NCI-H1105 (cell line): ENCODE measurements at places on chromosomes 5 and 9.

- DNase-seq, result no peak
Observed at GRCh38 chr5:176892663-176893062, 6.5 kb downstream of the HK3 start.

- no peak for DNase-seq
Observed at GRCh38 chr5:116411101-116411571, 163.5 kb downstream of the SEMA6A start.

- no peak for DNase-seq
Observed at GRCh38 chr9:68506551-68506950, 34.1 kb downstream of the TMEM252 start.

DNA sequence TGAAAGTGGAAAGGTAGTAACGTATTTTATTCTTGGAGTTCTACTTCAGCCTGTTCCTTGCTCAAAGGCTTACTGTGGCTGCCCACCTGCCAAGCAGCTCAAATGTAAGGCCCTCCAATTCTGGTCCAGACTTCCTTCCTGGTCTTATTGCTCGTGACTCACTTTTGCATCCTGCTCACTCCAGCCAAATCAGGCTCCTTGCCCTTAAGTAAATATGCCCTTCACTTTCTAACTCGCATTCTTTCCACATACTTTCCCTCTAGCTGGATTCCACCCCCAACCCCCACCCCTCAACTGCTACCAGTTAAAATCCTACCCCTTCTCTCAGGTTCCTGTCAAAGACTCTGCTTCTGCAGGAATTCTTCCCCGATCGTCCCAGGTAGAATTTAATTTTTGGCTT, 96.6 kb downstream of the GALNT10 start:
- DNase-seq, result no peak

GRCh38 chr9:79970146-79970425, 398.3 kb downstream of the TLE4 start:
- peak; percentile 16 for DNase-seq

DNA sequence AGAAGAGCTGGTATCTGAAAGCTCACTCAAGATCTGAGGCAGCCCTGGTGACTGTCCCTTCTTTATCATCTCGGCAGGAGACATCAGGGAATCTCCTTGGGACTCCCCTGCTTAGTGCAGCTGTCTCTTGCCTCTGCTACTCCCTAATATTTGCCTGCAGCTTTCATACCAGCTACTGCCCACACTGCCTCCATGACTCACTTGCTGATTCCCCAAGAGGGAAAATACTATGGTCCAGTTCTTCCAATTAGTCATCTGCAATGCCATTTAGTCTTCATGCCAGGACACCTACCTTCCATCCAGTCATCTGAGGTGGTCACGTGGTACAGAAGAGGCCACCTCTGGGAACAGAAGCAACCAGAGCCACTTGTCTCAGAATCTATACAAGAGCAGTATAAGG, 270.8 kb downstream of the NTRK2 start:
- no peak for DNase-seq

DNA sequence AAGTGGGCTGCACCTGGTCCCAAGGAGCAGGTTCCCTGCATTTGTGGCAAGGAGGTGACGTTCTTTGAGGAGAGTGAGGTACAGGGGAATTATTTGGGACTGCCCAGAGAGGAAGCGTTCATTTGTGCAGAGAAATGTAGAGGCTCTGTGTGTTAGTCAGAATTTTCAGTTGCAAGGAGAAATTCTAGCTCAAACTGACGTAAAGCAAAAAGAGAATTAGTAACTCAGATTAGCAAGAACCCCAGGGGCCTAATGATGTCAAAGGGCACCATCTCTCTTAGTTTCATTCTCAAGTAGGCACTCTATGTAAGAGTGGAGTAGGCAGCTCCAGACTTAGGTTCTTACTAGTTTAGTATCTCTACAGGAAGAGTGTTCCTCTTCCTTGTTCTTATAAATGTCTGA, 2.4 kb upstream of the TXN start:
- DNase-seq, result no peak

GRCh38 chr9:85702726-85703289, 38.9 kb downstream of the AGTPBP1 start:
- DNase-seq, result no peak

DNA sequence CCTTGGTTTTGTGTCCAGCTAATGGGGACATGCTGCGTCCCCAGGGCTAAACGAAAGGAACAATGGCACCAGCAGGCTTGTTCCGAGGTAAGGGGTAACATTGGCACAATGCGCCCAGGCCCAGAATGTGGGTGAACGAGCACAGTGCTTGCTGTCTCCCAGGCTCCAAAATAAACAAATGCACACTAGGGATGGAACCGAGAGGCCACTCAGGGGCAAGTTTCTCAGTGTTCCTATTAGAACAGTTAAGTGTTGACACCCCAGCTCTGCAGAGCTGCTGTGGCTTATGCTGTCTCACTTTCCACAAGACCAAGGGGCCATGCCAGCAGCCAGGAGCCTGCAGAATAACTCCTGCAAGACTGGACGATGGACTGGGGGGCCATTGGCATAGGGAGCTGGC, 492.4 kb downstream of the GADD45G start:
- no peak for DNase-seq

DNA sequence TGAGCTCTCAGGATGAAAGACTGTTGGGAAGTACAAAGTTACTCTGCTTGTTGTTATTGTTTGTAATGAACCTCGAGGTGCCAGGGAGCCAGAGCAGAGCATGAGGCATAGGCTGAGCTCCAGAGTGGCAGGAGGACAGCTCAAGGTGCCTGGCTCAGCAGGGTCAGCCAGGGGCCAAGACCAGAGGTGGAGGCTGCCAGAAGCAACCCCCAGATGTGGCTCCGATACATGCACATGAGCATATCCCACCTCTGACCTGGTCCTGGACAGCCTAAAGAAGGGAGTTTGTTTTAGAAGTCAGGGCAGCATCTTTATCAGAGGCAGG, 105.6 kb downstream of the PSD2 start:
- DNase-seq, result no peak

GRCh38 chr5:141692919-141693725, 11.1 kb upstream of the ARAP3 start:
- no peak for DNase-seq

GRCh38 chr5:64632251-64632650, 58.1 kb upstream of the SHISAL2B start:
- peak; percentile 25 for DNase-seq

DNA sequence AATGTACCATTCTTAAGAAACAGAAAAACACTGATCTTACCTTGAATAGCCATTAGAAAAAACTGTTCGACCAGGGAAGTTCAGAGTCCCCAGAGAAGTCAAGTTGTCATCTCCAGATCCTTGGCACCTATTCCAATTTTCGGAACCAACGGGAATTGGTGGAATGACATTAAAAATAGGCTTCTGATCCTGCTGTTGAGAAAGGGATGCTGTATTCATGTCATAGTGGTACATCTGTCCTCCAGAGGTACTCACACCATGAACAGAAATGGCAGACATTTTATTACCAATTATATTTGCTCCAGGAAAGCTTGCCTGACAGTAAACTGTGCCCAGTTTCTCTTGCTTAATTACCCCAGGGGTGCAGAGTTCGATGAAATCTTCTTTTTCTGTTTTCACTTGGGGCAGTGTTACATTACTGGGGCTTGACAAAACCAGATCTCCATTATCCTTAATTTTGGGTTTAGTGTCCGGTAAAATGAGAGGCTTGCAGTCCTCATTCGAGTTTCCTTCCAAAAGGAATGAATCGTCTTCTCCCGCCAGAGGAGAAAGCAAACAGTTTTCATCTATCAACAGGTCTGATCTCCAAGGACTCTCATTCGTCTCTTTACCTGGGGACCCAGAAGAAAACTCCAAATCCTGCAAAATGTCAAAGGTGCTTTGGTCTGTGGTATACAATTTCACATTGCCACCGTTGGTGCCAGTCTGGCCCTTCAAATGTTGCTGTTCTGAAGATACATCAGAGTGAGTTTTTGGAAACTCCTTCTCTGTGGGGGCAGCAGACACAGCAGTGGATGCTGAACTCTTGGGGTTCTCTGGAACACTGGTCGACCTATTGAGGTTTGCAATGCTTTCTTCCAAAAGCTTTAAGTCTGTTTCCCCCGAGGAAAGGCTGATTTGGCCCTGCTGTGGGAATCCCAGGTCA, 3.6 kb downstream of the NR3C1 start:
- DNase-seq, result no peak

DNA sequence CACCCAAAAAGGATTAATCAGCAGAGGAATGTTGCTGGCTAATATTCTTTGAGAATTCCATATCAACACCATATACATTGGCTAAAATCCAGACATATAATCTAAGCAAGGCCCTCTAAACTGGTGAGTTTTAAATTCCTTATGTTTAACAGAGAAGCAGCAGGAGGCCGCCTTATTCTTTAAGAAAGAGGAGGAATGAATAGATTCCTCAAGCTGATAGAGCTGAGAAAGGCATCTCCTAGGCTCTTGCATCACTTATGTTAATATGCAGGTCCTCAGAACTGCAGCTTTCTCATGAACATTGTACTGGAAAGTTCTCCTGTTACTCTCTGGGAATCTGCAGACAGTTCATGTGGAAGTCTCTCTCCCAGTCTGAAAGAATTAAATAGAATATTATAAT, 20.1 kb upstream of the SMARCA2 start:
- DNase-seq, result no peak

DNA sequence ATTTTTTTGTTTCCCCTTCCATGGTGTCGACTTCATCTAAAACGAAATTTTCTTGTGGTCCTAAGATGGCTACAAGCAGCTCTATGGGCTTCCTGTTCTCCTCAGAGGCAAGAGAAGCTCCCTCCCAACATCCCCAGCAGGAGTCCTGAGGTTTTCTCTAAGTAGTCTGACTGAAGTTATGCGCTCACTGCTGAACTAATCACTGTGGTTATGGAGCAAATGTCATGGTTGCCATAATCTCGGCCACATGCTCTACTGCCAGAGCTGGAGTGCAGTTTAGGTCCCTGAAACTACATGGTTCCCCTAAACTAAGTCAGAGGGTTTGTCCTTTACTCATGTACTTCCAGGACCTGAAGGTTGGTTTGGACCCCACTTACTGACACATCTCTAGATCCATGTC, 68.0 kb upstream of the MAMDC2 start:
- DNase-seq, result no peak

DNA sequence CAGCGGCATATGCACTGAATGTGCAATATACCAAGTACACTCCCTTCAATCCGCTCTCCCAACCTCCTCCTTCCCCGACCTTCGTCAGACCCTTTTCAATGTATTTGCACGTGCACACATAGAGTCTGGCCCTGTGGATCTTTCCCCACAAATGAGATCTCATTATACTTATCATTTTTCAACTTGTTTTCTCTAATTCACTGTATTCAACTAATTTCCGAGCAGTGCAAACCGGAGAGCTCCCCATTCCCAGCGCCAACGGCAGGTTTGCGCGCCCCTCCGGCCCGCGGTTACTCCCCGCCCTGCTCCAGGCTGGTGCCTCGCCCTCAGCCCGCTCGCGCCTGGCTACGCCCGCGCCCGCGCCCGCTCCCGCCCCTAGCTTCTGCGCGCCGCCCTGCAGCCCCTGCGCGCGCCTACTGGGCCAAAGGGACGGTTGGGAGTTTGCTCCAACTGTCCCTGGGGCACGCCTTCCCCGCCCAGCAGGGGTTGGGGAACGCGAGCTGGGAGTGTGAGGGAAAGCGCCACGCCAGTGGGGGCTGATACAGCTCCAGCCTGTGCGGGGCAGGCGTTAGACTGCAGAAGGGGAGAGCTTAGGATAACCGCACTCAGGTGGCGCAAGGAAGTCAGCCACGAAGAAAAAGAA, 3.3 kb upstream of the CDC20B start:
- no peak for DNase-seq

DNA sequence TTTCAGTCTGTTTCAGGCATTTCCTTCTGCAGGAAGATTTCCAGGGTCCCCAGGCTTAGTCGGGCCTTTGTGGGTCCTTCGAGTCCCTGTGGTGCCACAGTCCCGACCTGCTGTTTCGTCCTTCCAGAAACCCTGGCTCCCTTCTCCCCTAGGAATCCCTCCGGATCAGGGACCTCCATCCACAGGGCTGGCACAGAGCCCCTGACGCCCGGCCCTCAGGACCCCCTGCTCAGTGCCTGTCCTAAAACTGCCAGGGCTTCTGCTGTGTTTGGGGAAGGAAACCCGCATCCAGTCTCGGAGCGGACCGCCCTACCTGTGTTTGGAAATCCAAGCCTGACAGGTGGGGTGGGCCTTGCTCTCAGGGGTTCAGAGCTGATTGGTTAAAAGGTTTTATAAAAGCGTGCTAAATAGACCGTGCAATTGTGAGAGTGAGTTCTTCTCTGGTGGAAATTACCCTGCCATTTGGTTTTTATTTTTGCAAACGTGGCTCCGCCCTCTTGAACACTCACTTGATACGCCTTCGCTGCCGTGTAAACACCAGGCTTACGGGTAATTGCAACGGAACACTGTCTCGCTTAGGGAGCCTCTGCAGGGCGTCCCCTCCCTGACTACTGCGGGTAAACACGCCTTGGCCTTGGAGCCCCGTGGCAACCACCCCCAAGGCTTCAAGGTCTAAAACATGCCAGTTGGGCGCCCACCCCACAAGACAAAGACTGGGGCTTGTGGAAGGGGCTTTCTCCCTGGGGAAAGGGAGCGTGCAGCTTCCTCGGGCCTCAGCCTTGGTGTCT, 121.2 kb downstream of the PHF2 start:
- DNase-seq, result no peak

GRCh38 chr5:658103-658502, 35.0 kb downstream of the TPPP start:
- DNase-seq, result no peak
